CD4-positive, alpha-beta T cell treated with Interleukin-17A for 4 hours (primary cell): ENCODE measurements at places on chromosomes 11 and 22.
A peak's percentile ranks its signal among the peaks of the same experiment; 100 is the strongest.

DNA sequence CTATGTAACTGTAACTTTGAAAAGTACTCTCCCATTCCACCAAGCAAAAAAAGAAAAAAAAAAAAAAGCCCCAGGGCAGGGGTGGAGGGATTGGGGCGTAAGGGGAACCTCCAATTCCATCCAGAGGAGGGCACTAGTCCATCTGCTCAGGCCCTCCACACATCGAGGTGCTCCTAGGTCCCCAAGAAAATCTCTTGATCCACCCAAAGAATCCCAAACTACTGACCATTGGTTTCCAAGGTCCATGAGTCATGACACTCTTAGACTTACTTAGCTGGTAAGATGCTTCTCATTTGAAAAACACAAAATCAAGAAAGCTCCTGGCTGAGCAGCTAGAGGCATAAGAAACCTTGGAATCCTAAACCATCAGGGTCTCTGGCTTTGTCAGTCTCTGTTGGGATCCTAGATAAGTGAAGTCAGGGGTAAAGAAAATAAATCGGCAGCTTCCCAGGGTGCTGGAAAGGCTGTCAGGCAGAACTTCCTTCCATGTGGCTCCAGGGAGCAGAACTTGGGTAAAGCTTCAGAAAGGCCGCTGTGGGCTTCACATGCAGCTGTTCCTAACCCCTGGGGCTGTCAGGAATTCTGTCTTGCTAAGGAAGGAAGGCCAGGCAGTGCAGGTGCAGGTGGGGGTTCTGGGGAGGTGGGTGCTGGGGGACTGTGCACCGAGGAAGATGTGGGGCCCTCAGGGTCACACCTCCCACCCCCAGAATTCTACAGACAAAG lies 49.4 kb upstream of the ADA2 start:
- DNase-seq, result no peak

DNA sequence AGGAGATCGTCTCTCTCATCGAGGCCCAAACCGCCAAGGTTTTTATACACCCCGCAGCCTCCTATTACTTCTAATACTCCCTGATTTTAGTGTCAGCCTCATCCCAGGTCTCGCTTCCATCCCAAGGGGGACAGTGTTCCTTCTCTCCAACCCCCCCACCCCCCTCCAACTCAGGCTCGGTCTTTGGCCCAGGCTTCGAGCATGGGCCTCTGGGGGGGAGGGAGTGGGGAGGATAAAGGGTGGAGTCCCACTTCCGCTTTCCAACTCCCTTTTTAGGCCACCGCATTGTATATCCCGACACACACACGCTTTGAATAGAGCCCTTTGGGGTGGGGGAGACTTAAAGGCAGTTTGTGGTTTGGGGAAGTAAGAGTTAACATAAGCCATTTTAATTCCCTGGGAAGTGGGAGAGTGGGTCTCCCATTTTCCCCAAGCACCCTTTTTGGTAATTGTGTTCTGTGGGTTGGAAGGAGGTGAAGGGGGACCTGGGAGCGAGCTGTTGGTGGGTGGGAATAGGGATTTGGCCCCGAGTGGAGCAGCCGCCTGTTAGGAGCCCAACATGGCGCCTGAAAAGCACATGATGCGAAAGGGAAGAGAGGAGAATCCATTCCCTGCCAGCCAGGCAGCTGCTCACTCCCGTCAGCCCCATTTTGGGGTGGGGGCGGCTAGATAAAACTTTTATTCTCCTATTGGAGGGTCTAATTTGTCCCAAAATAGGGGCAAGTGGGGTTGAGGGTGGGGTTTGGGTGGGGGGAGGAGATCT lies 844 bp downstream of the PCF11 start:
- DNase-seq, result peak; percentile 48

- DNase-seq, result no peak
Measured at GRCh38 chr22:28894334-28894733, 11.0 kb downstream of the ZNRF3 start.

- DNase-seq, result no peak
Measured at GRCh38 chr11:59678118-59678812, 9.4 kb upstream of the PATL1 start.

- peak; percentile 88 for DNase-seq
Measured at GRCh38 chr22:22877523-22878210, 9.9 kb upstream of the IGLL5 start.

- no peak for DNase-seq
Measured at GRCh38 chr11:35256296-35256695, 117.3 kb downstream of the CD44 start.

- no peak for DNase-seq
Measured at GRCh38 chr11:12137938-12138731, 27.7 kb downstream of the MICAL2 start.

GRCh38 chr11:120013325-120014250 lies 124.3 kb downstream of the TRIM29 start:
- DNase-seq, result no peak

DNA sequence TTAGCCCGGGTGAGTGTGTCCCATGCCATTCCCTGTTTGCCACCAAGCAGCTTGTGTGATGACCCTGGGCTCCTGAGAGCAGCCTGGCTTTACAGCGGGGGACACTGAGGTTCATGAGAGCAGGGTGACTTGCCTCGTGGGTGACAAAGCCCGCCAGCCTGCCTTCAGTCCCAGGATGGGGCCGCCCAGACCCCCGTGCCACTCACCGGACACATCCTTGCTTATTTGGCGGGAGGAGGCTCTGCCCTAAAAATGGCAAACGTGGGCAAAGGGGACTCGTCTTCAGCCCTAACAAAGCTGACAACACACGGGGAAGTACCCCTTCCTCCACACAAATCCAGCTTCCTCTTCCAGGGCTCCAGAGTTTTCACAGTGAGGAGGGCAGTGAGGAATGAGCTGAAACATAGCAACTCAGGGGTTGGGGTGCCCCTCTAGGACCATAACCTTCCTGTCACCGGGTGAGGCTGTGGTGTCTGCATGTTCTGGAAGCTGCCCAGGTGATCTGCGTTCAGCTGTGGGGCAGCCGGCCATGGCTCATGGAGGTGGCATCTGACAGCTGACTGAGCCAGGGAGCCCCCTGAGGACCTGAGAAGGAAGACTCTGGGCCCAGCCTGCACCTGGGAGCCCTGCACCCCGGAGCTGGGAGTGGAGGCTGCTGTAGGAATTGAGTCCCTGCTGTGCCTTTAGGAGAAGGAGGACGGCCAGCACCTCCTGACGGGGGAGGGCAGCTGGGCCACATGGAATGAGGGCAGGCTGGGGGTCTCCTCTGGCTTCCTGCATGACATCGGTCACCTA lies 16.7 kb downstream of the RIBC2 start:
- DNase-seq, result no peak

- peak; percentile 18 for DNase-seq
Measured at GRCh38 chr22:35399114-35399677, 744 bp upstream of the MCM5 start.

DNA sequence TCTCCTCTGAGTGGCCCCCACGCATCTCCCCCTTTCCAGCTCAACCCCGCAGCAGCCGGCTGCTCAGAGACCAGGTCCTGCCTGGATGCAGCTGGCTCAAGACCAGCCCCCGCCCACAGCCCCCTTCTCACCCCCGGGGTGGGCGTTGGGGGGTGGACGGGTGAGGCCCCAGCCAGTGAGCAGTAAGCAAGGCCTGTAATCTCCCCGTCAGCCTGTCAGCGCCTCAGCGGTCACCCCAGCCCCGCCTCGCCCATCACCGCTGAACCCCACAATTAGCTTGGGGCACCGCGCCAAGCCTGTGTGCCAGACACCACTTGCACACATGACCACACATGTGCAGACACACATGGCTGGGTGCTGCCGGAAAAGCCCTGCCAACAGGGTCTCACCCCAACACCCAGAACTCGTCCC lies 5.9 kb downstream of the PLXNB2 start:
- no peak for DNase-seq

- no peak for DNase-seq
Measured at GRCh38 chr11:73859671-73860070, 17.0 kb downstream of the COA4 start.

GRCh38 chr11:26187639-26188038 lies 144.3 kb upstream of the ANO3 start:
- DNase-seq, result no peak

- peak; percentile 87 for DNase-seq
Measured at GRCh38 chr11:64745521-64746328, 1.8 kb upstream of the RASGRP2 start.

DNA sequence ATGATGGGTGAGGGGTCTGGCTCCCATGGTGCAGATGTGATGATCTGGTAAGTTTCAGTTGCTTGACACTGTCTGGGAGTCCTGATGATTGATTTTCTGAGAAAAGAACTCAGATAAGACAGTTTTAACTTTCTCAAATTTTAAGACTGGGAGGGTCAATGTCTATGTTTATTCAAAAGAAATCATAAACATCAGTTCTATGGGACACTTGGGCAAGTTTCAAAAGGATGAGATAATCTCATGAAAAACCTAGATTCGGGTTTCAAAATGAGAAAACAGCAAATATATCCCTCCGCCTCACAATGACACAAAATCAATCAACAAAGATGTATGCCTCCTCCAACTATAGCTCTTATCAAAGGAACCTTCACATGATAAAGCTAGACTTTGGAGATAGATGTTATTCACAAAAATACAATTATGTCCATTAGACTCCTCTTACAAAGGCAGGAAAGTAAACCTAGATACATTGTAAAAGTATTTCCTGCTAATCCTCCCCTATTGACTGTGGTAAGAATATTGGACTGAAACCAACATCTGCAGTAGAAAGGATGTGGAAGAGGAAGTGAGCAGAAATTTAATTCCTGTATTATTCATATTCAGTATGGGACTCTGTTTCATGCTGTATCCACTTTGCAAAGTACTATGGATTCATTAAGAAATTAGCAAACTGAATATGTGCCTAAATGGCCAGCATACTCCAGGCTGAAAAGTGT lies 21.6 kb downstream of the SVIP start:
- no peak for DNase-seq

DNA sequence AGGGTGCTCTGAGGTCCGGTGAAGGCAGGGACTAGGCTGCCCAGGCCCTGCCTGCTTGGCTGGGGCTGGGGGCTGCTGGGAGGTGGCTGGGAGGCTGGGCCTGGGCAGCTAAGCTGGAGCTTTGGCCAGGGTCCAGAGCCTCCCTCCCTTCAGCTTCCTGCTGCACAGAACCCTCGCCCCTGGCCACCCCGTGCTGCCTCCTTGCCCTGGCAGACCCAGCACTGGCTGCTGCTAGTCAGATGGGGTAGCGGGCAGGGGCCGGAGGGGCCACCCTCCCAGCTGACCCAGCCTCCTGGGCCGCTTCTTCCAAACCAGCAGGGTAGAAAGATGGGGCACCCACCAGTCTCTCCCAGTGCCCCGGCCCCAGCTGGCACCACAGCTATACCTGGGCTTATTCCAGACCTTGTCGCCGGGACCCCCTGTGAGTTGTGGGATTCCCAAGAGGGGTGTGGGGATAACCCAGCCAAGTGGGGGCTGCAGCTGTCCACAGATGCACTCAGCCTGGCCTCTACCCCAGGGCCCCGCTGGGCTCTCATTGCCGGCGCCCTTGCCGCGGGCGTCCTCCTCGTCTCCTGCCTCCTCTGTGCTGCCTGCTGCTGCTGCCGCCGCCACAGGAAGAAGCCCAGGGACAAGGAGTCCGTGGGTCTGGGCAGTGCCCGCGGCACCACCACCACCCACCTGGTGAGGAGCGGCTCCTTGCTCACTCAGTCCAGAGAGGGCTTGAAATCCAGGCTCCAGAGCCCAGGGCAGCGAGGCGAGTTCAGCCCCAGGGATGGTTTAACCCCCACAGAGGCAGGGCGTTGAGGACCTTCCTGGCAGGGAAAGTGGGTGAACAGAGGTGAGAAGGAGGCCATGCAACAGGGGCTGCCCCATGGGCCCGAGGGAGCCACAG lies at the start of gene SYT8:
Gene SYT8, plus strand, starts transcription at position 212 of the 892 bp plus-strand sequence. Its CDS starts 116 bp downstream, at position 328.
- no peak for DNase-seq

GRCh38 chr22:41808400-41808799 lies 7.9 kb downstream of the CCDC134 start:
- no peak for DNase-seq

DNA sequence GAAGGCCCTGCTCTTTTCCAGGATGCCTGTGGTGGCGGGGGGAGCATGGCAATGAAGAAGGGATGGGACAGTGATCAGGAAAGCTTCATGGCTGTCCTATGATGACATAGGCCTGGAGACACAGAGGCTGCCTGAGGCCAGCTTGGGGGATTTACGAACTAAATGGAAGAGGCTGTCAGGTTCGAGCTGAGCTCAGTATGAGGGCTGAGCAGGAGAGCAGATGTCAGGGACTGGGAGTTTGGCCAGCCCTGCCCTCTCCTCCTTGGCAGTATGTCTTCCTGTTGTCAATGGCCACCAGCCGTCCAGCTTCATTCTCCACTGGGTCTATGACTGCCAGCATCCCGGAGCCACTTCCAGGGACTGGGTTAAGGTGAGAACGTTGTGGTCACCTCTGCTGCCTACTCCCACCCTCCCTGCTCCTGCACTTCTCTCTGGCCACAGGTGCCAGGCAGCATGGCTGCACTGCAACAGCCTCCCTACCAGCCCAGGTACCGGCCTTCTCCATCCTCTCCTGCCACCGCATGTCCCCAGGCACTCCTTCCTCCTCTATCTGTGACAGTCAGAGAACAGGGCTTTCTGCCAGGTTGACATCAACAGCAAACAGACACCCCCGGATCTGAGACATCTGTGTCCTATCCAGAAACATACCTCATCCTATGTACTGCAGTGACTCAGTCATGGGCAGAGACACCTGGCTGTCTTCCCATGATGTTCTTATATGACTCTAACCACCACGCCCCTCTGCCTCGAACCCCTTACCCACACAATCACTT lies 75.1 kb downstream of the KIRREL3 start:
- no peak for DNase-seq

DNA sequence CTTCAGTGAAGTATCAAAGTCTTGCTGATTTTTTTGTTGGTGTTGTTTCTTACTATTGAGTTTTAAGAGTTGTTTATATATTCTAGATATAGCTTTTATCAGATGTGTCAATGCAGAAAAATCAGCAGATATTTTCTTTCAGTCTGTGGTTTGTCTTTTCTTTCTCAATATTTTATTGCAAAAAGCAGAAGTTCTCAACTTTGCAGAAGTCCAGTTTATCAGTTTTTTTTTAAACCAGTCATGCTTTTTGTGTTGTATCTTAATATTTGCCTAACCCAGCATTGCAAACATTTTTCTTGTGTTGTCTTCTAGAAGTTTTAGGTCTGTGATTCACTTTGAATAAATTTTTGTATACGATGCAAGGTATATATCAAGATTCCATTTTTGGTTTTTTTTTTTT lies 7.0 kb downstream of the ASRGL1 start:
- DNase-seq, result no peak

DNA sequence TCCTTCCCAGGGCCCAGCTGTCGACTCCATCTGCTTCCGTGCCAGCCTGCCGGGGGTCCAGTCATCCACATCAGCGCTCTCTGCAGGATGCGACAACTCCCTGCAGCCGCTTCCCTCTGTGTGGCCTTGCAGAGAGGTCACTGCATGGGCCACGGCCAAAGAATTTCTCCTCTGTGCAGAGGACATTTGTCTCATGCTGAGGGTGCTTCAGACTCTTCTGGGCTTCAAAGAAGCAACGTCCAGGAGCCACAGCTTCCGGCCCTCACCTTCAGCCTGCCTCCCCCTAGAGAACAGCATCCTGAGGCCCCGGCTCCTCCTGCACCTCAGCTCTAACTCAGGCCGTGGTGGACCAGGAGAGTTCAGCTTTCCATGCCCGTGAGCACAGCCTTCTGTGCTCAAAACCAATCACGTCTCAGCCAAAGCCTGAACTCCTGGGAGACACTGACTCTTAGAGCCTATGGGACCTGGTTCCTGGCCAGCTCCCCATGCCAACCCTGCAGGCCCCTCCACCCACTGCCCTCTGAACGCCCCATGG lies 258.9 kb downstream of the BRD1 start:
- DNase-seq, result no peak
